H4 (cell line): ENCODE measurements at places on chromosomes 13 and 19.
A peak's percentile ranks its signal among the peaks of the same experiment; 100 is the strongest.

DNA sequence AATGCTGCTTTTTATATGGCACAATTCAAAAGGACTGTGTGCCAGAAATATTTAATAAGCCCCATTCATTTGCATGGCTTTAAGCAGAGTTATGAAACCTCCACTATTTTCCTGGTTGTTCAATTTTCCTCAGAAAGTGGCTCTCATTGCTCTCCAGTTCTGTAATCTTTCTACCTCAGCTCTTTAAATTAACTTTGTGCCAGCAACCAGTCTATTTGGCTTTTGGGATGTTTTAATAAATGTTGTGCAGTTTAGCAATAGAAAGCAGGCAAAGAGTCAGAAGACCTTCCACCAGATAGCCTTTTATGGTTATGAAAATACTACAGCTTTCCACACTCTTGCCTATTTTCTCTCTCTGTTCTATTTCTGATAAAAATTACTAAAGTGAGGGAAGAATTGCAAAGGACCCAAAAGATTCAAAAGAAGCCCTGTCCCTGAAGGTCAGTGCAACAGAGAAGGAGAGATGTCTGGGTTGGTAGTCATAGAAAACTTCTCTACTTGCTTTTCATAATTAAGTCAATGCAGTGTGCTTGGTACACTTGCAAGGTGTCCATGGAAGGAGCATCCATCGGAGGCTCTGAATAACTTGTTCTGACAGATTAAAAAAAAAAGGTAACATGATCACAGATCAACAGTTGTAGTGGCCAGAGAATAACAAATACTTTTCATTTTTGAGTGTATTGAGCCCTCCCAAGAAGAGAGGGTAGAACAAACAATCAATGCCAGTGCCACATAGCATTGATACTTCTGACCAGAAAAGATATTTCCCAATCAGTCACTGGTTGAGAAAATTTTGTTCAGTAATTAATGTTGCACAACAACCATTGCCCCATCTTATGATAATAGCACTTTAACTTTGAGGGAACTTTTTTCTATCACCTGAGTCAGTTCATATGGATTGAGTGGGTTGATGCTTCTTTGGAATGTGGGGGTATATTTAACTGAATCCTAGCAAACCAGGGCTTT, 48.4 kb upstream of the SPRY2 start:
- DNase-seq: no peak

DNA sequence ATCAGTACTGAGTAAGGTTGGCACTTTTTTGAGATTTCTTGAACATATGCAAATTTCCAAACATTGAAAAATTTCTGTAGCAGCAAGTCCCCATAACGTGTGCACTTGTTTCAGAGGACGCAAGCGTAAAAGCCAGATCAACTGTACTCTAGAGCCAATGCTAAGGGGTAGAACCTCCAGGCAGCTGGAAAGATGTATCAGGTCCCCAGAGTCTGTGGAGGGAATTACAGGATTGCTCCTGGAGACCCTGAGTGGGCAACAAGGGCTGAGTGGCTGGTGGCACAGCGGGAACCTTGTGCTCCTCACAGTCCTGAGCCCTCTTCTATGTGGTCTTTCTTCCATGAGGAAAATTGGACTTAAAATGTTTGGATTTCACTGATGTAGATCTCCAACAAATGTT, 53.9 kb upstream of the AMER2 start:
- no peak for DNase-seq

DNA sequence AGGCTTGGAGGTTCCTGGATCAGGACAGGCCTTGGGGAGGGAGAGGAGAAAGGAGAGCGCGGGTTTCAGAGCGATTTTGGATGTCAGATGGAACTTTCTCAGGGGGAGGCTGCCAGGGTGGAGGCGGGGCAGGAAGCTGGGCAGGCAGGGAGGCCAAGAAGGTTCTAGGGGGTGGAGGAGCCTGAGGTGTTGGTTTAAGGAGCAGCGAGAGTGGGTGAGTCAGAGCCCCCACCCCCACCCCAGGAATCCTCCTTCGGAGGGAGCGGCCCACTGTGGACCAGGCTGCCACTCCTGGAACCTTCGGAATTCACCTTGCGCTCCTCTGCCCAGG, 15.9 kb upstream of the NOP53 start:
- DNase-seq: peak; percentile 84

GRCh38 chr19:31340042-31341025, 8.9 kb downstream of the TSHZ3 start:
- no peak for DNase-seq
